SW 1271 (cell line): ENCODE measurements at places on chromosomes 7 and 10.

DNA sequence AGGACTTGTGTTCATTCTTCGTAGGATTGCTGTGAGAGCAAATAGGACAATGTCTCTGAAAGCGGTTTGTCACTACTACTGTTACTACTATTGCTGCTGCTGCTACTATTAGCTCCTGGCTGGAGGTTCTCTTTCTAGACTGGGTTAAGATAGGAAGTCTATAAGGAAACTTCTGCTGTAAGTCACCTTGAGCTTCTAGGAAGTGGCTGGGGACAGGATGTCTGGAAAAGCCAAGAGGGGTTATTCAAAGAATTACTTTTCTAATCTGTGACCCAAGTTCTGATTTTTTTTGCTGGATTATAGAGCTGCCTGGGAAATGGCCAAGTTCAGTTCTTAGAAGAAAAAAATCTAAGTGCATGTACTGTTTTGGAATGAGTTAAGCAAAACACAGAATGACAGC, 62.2 kb downstream of the NAMPT start:
- DNase-seq = no peak

DNA sequence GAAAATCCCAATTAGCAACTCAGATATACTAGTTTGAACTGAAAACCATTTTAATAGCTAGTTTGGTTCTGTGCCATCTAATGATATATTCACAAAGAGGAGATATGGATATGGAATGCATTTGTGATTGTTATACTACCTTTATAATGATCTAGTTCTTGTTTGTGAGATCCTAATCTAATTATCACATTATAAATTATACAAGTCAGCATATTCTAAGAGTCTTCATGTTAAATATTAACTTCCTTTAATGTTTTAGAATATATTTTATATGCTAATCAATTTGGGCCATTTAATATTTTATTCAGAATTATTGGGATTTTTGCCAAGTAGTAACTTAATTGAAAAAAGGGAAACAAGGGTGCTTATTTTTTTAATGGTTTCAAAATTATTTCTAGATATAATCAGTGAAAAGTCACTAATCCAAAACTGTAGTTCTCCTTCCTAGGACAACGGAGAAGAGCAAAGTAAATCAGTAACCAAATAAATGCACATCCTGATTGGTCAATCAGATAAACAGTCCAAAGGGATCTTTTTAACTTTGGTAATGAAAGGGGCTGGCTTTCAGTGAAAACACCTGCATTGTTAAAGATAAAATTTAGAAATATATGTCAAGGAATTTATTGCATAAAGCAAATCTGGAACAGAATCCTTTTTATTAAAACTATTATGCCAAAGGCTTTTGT, 173.9 kb upstream of the MEOX2 start:
- DNase-seq = no peak

GRCh38 chr10:50968386-50969091, 83.1 kb upstream of the A1CF start:
- no peak for DNase-seq

DNA sequence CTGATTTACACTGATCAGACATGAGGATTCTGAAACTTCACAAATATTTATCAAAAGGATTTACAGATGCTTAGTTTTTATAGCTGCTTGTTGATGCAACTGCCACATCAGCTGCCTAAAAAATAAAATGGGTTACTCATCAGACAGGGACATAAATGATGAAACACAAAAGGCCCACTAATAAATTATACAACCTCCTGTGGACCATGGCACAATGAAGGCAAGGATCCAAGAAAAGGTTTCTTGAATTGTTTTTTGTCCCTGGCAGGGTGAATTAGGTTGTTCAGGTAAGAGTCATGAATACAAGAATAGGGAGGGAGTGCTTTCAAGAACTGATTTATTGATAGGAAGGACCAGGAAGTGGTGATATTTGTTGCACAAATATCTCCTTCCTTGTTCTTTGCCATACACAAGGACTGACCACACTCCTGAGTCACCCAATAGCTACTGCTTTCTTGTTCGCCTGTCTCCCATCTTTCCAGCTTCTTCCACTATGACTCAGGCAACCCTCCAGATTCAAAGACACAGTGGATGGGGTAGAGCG, 234.5 kb downstream of the AHR start:
- no peak for DNase-seq

DNA sequence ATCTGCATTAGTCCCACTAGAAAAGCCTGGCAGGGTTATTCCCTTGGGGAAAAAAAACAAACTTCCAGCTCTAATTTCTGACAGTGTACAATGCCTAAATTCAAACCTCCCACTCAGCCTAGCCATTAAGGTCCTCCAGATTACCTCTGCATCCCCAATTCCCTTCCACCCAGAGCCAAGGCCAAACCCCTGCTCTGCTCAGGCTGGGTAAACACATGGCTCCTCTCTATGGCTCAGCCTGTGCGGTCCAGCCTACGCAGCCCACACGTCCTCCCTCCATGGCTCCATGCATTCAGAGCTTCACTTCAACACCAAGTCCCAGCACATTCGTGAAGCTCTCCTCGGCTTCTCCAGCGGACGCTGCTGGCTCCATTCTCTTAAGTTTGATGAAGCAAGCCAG, 5.2 kb downstream of the DLG5 start:
- DNase-seq = no peak

DNA sequence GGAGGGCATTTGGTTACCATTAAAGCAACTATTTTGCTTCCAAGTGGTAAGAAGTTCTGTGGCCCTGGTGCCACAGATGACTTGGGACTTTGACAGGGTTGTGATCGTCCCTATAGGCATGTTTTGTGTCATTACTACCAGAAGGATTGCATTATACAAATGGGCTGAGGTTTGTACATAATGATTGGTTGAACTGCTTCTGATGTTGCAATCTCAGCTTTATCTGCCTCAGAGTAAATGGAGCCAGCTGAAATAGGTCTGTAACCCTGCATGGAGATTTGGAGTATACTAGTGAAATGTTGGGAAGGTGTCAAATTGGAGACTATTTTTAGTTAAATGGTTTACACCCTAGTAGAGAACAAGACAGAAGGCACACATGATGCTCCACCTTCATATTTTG, 46.1 kb upstream of the SEPTIN7 start:
- no peak for DNase-seq

DNA sequence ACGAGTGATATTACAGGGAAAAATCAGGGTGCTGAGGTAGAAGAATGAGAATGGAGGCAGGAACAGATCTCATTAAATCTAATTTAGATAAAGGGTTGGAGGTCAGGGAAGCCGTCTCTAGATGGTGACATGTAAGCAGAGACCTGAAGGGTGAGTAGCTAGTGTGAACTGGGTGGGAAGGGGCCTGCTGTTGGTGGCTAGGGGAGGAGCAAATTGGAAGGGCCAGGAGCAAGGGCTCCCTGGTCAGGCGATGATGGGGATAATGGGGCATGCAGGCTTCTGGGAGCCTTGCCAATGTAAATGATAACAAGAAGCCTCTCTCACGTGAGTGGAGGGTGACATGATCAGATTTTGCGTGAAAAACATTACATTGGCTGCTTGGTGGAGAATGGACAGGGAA, 76.3 kb downstream of the WDFY4 start:
- no peak for DNase-seq

DNA sequence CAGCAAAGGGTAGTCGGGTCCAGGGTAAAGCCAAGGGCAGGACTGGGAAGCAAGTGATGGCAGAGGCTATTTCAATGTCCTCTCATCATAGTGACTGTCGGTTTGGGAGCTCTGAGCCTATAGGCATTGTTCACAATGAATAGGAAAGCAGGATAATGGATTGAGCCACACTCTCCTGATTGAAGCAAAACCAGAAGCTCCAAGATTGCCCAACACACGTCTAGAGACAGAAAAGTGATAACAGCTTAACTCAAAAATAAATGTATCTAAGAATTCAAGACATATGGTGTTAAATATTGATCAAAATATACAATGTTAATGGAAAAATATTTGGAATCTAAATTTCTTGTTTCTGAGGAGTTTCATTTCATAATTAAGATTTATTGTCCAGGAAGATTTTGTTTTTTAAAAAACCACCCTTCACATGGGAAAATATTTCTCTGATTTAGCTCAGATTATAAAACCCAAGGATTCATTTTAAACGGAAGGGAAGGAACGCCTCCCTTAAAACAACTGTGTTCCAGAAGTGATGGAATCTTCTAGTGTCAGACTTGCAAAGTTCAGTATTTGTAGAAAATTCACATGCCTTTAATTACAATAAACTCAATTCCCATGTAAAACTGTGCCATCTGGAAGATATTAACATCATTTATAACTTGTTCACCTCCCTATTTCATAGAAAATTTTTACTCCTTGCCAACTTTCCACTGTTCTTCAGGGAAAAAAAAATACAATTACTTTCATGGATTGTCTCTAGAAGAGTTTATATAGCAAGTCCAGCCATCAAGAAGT, 54.5 kb downstream of the NRP1 start:
- DNase-seq = no peak

DNA sequence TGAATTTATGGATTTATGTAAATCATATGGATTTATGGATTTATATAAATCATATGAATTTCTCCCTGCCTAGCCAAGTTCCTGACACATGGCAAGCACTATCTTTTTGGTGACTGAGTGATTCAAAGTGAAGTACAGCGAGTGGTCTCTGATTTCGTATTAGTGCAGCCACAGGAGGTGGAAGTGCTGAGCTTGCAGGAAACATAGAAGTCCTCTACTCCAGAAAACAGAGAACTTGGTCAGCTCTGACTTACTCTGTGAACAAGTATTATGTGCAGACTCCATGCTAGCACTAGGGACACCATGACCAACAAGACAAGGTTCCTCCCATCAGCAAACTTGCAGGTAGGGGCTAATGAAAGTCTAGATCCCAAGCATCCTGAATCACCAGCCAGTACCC, 28.5 kb downstream of the CYP3A5 start:
- no peak for DNase-seq

DNA sequence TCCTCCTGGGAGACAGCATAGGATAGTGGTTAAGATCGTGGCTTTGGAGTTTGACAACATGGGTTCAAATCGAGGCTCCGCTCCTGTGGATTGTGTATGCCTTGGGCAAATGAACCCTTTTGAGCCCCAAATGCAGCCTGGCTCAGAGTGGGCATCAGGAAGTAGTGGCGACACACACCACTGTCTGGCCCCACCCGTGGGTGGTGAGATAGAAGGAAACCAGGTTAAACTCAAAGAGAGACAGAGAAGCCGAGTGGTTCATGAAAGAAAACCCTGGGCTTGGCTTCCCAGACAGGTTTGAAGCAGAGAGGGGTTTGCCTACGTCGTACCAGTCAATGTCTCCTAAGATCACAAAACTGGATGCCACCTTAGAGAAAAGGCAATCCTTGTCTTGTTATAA, 57.7 kb downstream of the PRTFDC1 start:
- DNase-seq = no peak

DNA sequence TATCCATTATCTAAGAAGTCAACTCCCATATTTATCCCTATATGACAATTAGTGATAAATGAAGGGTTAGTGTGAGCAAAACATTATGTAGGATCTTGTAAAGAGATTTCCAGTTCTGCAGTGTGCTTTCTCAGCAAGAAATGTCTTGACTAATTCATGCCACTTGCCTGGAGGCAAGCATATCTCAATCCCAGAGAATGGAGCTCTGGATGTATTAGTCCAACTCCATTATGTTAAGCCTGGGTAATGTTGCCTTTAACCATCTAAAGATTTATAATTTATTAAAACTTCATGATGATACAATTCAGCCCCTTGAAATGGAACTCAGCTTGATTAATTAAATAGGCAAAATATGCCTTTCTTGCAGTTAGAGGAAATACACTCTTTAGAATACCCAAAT, 1079.9 kb upstream of the LRRTM3 start:
- DNase-seq = no peak

DNA sequence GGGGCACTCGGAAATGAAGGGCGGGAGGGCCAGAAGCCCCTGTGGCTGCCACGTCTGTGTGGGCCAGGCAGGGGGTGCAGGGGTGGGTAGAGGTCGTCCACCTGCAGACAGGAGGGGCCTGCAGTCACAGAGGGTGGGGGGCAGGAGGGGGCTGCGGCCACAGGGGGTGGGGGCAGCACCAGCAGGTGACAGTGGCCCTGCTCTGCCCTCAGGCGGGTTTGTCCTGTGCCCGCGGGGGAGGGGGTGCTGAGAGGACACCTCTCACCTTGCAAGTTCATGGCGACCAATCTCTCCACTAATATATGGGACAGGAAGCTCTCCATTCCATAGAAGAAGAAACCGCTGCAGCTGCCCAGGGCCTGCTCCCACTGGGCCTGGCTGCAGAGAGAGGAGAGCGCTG, 26.6 kb upstream of the NKX6-2 start:
- no peak for DNase-seq

DNA sequence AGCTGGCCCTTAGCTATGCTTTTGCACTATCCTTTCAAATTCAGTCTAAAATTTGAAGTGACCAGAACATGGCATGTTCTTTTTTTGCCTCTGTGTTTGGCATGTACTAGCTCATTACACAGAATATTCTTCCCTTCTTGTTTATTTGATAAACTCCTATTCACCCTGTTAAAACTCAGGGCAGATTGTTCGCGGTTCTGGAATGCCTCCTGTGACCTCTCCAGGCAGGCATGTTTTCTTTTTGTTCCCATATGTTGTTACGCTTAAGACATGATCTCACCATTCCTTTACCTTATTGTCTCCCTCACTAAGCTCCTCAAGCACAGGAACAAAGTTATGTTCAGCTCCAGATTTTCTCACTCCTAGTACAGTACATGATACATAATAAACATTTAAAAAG, 181.7 kb downstream of the CCSER2 start:
- DNase-seq = no peak

GRCh38 chr7:103418241-103418640, 27.8 kb downstream of the SLC26A5 start:
- DNase-seq = no peak

GRCh38 chr10:116720241-116720643, 22.1 kb downstream of the HSPA12A start:
- DNase-seq = no peak

GRCh38 chr7:134737566-134738345, 41.7 kb upstream of the CALD1 start:
- DNase-seq = no peak

DNA sequence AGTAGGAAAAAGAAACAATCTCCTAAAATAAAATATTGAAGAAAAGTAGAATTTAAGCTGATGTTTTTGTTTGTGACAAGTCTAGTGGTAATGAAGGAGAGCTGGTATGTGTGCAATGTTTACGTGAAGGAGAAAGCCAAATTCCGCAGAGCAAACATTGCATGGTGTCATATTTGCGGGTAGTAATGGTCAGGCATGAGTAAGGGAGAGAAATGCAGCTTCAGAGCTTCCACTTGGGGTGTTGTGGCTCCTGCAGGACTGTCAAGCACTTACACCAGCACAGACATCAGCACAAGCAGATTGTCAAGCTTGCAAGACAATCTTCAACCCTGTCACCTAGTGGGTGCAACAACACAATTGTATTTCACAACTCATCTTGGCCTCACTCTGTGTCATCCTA, 136.5 kb upstream of the ETV1 start:
- DNase-seq = no peak

DNA sequence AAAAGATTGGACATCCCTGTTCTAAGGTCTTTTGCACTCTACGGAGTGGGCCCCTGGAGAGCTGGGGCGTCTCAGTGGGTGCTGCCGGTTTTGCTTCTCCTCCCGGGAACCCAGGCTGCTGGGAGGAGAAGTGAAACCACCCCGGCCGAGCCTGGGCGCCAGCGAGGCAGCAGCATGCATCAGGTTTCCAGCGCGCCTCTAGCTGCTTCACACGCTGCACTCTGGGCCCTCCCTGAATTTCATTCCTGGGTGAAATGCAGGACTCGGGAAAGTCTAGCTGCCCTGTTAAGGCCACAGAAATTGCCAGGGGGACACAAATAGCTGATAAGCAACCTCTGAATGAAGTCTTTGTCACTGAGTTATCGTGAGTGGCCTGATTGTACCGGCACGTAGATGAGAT, 127.4 kb downstream of the TRRAP start:
- no peak for DNase-seq
